NCI-H146 (cell line): ENCODE measurements at places on chromosomes 1 and 21.
A peak's percentile ranks its signal among the peaks of the same experiment; 100 is the strongest.

- peak; percentile 14 for DNase-seq
Observed at GRCh38 chr1:116987256-116987555, 14.4 kb upstream of the CD101 start.

DNA sequence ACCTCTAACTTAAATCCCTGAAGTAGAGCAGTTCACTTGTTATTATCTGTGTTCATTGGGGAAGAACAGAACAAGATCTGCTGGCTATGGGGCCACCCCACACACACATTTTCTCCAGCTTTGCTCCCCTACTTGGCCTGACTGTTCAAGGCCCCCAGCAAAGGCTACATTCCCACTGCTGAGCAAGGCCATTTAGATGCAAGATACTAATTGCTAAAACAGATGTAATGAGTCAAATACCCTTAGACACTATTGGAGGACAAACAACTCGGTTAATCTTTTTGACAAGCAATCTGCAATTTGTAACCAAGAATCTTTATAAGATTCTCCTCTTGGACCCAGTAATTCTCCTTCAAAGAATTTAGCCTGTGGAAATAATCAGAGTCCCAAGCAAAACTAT, 67.7 kb downstream of the NAV1 start:
- DNase-seq: no peak

- no peak for DNase-seq
Observed at GRCh38 chr1:96840396-96840795, 118.8 kb downstream of the PTBP2 start.

- no peak for DNase-seq
Observed at GRCh38 chr1:8604041-8604945, 213.1 kb downstream of the RERE start.

DNA sequence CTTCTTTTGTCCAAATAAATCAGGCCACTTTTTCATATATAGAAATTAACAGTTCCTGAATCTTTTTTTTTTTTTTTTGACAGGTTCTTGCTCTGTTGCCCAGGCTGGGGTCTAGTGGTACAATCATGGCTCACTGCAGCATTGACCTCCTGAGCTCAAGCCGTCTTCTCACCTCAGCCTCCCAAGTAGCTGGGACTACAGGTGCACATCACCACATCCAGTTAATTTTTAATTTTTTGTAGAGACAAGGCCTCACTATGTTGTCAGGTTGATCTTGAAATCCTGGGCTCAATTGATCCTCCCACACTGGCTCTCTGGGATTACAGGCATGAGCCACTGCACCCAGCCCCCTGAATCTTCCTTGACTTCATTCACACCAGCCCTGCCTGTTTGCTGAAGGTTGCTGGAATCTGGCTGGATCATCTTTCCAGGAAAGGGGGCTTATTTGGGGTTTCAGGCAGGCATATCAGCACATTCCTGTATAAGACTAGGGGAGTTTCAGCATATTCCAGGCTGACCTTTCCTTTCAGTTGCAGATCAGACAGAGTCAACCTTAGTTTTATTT, 78.2 kb upstream of the ARHGAP29 start:
- DNase-seq: no peak

GRCh38 chr21:31409831-31410487, 65.9 kb upstream of the TIAM1 start:
- no peak for DNase-seq

- DNase-seq: no peak
Observed at GRCh38 chr1:166918088-166918955, 42.3 kb upstream of the TADA1 start.

DNA sequence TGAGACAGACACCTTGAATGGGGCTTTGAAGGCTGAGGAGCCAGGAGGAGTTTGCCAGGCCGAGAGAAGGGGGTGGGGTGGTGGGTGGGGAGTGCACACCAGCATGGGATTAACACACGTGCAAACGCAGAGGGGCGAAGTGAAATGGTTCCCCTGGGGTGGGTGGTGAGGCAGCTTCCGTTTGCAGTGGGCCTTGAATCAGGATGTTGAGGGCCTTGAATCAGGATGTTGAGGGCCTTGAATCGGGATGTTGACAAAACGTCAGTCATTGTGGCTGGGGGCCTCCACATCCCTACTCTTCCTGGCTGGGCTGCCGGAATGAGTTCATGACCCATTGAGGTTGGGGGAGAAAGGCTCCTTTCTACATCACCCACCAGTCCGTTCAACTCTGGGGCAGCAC, 16.6 kb downstream of the LDLRAP1 start:
- DNase-seq: no peak

DNA sequence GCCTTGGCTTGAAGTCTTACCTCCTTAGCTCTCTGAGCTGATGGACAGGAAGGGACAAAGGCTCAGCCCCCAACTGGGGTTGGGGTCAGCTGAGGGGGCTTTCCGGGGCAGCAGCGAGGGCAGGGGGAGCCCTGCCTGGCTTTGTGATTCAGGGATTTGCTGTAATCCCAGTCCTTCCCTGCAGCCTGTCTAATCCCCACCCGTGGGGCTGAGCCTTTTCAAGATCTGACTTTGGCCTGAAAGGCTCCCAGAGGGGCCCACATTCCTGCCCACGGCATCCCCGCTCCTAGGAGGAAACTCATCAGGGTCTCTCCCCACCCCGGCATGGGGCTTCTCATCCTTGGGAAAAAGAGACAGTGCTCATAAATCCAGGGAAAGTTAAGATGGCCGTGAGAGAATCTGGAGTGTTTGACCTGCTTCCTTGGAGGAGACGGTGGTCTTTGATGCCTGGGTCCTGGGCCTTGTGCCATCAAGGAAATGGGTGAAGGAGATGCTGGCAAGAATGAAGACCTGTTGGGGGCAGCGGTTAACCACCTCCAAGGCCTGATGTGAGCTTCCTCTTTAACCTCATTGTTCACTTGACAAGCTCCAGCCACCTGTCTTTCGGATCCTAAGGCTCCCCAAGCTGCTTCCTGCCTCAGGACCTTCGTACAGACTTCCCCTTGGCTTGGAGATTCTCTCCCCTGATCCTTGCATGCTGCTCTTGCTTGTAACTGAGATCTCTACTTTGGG, 83.1 kb upstream of the WNT4 start:
- DNase-seq: no peak

- no peak for DNase-seq
Observed at GRCh38 chr1:71399594-71399993, 318.8 kb upstream of the ZRANB2 start.

- no peak for DNase-seq
Observed at GRCh38 chr1:7322283-7322785, 448.8 kb upstream of the VAMP3 start.

GRCh38 chr1:58331156-58331555, 215.4 kb downstream of the OMA1 start:
- DNase-seq: no peak

DNA sequence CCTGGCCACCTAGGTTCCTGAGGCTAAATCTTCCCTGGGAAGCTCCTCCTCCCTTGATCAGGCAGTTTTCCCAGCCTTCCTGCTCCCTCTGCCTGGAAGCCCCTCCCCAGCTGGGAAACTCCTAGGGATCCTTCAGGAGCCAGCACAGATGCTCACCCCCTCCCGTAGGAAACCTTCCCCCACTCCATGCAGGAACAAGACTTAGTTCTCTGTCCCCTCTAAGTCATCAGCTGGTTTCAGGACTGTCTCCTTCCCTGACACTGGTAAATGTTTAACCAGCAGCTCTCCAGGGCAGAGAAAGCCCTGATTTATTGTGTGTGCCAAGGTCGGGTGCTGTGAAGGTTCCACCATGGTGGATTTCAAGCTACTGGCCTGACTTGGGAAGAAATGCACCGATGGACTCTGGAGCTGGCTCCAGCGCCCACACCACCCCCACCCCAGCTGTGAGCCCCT, 25.0 kb downstream of the TTC39A start:
- DNase-seq: no peak

DNA sequence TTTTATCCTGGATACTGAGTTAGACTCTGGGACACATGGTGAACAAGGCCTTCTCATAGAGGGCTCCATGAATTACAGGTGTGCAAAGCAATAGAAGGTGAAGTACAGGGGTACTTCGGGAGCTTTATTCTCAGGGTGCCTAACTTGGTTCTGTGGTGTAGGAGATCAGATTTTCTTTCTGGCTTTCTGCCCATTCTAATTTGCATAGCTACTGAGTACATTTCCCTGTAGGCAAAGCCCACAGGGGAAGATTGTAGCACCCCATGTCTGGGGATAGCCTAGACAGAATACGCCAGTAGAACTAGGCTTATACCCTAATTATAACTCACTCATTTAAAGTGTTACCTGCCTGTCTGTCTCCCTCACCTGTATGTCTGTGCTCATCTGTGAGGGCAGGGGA, 49.7 kb downstream of the PGM1 start:
- no peak for DNase-seq

GRCh38 chr1:245014247-245015029, 140.3 kb upstream of the KIF26B start:
- no peak for DNase-seq

DNA sequence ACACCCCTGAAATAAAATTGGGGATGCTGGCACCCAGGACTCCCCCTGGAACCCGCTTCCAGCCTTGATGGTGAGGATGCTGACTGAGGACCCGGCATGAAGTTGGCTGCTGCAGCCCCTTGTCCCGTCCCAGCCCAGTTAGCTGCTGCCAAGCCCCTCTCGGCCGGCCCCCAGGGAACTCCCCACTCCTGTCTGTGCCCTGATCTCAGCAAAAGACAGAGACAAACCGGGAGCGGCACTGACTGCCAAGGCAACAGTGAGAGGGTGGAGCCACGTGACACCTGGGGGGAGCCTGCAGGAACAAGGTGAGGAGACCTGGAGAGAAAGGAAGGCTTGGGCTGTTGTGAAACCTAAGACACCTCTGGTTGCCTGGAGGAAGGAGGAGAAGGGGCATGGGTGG, 24.7 kb downstream of the CASZ1 start:
- no peak for DNase-seq

GRCh38 chr1:24915816-24916602, 14.1 kb downstream of the RUNX3 start:
- no peak for DNase-seq
